ENCODE measurements at places on chromosomes 2 and 18.

DNA sequence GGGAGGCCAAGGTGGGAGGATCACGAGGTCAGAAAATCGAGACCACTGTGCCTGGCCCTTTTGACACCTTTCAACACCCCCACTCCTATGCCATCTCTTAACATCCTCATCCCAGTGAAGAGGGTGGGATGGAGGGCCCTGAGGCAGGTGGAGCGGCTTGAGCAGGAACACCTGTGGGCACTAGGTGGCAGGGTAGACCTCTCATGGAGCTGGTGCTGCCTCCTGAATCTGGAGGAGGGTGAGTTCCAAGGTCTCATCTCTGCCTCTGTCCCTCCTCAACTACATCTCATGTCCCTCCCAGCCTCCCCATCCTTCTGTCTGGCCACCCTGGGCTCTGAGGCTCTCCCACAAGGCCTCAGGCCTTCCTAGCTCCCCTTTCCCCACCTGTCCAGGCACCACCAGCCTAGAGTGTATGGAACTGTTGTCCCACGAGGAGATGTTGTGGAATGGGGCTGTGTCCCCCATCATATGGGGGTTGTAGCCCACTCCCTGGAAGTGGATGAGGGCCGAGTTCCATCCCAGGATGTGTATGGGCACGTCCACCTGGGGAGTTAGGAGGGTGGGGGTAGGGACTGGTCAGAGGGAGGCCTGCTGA is 17.0 kb upstream of the CRYBA2 start:
- DNase-seq = no peak

DNA sequence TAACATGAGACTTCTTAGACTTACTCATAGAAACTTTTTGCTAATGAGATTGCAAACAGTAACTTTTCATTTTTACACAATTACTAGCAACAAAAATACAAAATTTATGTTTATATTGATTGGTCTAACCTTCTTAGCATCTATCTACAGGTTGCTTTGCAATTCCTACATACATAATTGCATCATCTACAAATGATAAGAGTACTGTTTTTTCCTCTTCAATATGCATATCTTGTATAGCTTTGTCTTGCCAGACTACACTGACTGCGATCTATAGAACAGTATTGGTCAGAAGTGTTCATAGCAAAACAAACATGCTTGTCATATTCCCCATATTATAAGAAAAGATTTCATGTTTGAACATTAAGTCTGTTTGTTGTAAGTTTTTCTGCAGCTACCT is 87.9 kb downstream of the ATAD2B start:
- DNase-seq = no peak

GRCh38 chr2:42193722-42194187 is 24.6 kb downstream of the EML4 start:
- no peak for DNase-seq

GRCh38 chr2:199131876-199132275 is 325.9 kb downstream of the SATB2 start:
- no peak for DNase-seq

- no peak for DNase-seq
These were observed 23.2 kb upstream of the SATB2 start for GRCh38 chr2:199480966-199481365.

GRCh38 chr2:163558251-163559021 is 177.4 kb downstream of the FIGN start:
- no peak for DNase-seq

- DNase-seq = peak; percentile 43
These were observed 2.0 kb downstream of the ZNF521 start for GRCh38 chr18:25349926-25350487.

DNA sequence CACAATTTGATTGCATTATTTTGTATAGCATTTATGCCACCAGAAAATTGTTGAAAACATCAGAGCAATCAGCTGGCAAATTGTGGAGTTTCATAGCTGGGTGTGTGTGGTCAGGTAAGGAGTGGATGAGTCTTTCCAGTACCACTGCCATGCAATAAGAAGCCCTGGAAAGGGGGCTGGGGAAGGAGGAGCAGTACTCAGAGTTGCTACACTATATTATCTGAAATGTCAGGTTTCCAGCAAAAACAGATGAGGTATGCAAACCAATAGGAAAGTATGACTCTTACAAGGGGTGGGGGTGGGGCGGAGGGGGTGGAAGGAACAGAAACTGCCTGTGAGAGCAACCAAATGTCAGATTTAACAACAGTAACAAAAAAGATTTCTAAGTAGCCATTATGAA is 112.2 kb downstream of the SOS1 start:
- DNase-seq = no peak

DNA sequence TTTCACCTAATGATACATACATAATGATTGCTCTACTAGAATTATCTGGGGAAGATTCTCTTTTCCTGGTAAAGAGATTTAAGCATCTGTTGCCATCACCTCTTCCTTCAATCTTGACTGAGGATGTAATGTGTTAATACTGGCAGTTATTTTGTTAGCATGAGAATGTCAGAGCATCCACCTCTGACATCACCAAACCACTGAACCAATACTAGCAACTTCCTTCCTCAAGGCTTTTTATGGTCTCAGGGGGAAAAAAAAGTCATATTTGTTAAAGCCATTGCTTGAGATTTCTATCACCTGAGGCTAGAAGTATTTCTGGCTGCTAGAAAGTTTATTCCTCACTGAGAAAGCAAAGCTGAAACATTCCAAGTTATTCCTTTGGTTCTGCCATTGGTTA is 48.5 kb downstream of the DSEL start:
- DNase-seq = no peak

- no peak for DNase-seq
These were observed 214.6 kb downstream of the SETBP1 start for GRCh38 chr18:44895176-44895798.

- no peak for DNase-seq
These were observed 10.4 kb upstream of the FAM228A start for GRCh38 chr2:24164416-24164973.

DNA sequence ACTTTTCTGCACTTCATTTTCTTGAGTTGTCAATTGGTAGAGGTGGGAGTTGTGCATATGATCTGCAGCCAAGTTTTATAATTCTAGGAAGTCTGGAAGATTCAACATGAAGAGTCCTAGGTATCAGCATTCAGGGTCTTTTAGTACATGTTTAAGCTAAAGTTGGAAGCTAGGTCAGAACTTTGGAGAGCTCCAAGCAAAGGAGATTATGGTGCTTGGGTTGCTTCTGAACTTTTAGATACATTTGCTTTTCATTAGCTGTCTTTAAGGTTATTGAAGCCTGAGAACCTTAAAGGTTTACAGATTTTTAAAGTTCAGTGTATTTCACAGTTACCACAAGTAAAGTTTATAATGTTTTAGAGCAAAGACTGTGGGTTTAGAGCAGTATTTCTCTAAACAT is 85.5 kb downstream of the EPC2 start:
- DNase-seq = no peak

DNA sequence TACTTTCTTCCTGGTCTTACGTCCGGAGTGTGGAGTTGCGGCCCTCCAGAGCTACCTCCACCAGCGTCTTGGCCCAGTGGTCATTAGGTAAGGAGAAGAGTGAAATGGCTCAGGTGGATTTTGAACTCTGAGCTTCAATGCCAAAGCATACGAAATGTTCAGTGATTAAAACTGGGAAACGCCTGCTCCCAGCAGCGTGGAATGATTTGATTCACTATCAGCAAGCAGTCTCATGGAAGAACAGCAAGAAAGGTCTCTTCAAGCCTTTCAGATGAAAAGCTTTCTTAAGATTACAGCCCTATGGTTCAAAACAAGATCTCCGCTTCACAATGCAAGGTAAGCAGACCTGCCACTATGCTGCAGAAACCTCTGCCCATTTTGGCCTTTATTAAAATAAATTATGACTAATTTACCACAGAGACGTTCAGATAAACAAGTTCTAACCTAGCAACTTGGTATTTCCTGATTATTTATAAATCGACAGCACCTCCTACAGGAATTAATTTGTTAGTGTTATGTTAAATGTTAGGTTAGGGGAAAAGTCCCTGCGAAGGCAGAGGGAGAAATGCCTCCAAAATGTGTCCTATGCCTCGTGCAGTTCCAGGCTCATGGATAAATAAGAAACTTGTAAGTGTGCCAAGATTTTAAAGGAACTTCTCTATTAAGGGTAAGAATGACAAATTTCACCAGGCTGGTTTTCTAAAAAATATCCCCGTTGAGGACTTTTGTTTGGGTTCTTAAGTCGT is 10.1 kb downstream of the SP9 start:
- DNase-seq = no peak

DNA sequence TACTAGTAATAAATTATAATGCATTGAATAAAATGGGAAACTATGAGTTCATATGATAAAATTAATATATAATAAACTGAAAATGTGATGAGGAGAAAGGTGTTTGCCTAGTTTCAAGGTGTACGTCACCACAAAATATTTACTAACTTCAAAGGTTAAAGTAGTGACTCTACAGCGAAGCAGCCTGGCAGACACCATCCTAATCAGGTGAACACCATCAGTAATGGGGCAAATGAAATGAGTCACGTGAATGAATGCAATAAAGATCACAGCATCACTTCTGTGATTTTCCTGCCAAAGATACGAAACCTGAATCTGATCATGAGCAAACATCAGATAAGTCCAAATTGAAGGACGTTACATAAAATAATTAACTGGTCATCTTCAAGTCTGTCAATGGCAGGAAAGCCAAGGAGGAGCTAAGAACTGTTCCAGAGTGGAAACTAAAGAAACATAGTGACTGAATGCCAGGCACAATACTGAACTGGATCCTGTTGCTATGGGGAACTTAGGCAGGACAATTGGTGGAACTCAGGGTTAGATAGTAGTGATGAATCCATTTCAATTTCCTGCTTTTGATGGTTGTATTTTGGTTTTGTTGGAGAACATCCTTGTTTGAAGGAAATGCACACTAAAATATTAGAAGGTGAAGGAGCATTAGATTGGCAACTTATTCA is 12.1 kb upstream of the NOSTRIN start:
- no peak for DNase-seq

DNA sequence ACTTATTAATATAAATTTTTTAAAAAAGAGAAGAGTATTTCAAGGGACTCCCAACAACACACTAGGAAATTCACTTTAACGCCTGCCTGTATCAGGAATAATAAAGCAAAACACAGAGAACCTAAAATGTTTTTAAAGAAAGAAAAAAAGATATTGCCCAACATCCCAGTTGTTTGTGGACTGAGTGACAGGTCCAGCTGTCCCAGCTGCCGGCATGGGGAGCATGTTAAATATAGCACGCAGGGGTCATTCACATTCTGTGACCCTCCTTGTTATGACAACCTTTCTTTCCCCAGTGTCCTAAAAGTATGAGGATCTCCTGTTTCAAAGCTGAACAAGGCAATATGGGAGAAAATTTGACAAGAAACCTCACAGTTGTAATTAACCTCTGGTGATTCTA is 4.4 kb downstream of the KLHL41 start:
- no peak for DNase-seq

DNA sequence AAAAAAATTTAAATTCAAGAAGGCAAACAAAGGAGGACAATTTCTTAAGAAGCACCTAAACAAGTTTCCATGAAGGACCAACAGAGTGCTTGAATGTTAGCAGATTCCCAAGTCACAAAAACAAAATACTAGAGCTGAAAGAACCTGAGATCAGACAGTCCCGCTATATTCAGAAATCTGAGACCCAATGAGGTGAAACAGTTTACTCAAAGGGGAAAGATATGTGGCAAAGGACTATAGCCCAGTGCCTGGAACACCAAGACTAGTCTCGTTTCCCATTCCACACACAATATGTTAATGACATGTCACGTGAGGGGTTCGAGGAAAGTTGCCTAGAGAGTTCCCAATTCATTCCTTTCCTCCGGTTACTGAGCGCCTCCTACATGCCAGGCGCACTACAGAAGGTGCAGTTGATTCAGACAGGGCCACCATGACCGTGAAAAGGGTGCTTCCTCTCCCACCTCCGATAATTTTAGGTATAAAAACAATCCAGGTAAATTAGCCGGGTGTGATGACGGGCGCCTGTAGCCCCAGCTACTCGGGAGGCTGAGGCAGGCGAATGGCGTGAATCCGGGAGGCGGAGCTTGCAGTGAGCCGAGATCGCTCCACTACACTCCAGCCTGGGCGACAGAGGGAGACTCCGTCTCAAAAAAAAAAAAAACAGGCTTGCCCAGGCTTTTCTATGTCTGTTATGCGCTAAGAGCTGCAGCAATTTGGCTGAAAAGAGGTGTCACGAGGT is 617 bp downstream of the SRBD1 start:
- DNase-seq = peak; percentile 21

GRCh38 chr2:237291138-237291792 is 122.7 kb downstream of the COL6A3 start:
- no peak for DNase-seq
